ENCODE measurements at places on chromosomes 1 and 21.

DNA sequence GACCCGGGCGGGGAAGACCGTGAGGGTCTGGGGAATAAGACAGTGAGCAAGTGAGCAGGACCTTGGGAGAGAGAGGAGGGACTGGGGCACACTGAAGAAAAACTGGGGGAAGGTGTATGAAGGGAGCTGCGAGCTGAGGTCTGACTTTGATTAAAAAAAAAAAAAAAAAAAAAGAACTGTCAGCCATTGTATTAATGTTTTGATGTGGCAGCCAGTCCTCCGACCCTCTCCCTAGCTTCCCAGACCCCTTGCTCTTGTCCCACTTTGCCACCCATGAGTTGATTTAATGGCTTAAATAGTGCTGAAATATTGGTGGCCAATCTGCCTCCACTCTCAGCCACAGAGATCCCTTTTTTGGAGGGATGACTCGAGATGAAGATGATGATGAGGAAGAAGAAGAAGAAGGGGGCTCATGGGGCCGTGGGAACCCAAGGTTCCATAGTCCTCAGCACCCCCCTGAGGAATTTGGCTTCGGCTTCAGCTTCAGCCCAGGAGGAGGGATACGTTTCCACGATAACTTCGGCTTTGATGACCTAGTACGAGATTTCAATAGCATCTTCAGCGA lies 652 bp downstream of the HAX1 start:
- DNase-seq: no peak

DNA sequence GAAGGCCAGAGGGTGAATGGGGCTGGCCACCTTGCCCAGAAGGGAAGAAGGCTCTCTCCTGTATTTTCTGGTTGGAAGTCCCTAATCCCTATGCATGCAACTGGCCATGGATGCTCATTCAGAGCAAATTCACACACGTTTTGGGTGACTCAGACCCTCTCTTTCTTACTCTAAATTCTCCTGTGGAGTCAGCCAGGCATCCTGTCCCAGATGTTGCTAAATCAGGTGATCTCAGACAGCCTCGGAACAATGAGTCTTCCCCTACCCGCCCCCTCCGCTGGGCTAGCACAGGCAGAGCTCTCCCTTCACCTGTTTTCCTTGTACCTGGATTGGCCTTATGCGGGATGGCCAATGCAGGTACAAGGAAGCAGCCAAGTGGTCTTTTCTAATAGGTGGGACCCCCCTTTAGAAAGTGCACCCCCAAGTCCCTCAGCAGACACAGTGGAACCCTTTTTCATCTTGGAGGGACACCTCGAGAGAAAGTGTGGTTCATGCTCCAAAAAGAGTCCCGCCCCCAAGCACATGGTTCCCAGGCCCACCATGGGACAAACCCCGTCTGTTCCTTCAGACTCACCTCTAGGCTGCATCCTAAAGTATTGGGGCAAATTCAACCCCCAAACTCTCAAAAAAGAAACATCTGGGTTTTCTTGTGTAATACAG lies 8.6 kb downstream of the S100A6 start:
- DNase-seq: no peak

DNA sequence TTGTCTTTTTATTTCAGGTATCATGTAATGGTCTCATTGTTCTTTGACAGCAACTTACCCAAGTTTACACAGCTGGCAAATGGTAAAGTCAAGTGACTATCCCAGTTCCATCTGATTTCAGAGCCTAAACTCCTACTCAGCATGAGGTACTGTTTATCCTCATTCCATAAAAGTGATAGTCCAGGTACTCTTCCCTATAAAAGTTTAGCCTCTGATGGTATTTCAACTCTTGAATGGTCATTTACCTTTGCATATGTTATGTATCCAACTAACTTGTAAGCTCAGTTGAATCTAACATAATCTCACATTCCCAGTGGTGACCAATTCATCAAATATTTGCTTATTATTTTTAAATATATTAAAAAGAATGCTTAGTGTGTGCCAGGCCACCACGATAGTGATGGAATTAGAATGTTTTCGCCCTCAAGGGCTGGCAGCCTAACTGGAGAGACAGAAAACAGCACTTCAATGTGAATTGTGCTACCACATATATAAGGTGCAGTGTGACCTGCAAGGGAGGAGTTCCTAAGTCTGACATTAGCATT lies 307.1 kb downstream of the CTH start:
- no peak for DNase-seq

DNA sequence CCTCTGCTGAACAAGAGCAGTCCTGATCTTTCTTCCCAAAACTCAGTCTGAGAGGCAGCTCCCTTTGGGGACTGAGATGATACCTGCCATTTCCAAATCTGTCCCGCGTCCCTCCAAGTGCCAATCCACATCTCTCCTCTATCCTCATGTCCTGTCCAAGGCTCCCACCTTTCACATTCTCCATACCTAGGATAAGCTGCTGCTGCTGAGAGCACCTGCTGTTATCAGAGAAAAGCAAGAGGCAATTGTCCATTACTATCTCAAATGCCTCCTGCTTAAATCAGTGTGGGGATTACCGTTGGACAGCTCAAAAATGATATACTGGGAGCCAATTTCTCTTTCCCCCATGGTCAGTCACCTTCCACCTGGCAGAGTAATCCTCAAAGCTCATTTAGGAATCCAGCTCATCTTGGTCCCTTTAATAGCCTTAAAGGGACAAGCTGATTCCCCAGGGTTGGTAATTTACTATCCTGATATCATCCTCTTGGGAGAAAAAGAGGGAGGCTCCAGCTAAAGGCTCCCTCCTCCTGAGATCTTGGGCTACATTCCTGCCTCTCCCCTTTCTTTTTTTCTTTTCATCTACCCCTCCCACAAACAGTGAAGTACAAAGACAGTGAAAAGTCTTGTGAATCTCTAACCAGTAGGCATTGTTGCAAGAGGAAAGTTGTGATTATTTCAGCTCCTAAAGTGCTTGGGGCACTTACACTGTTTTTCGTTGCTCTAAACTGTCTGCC lies 278.1 kb upstream of the CAMK1G start:
- no peak for DNase-seq

- no peak for DNase-seq
Measured at GRCh38 chr1:116139592-116140134, 28.5 kb downstream of the MAB21L3 start.

GRCh38 chr1:46285730-46286477 lies 17.5 kb downstream of the LRRC41 start:
- DNase-seq: no peak

DNA sequence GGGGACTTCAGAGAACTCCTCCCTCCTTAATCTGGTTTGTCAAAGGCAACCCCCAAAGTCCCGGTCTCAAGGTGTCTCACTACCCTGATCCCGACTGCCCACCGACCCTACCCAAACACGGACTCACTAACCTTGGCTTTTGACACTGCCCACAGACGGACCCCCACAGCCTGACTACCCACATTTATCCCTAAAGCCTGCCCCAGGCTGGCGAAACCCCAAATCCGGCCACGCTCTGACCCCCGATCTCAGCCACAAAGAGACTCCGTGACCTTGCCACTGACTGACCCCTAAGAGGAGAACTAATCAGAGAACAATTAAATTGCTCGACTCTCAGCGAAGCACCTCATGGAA lies 5.2 kb downstream of the ID3 start:
- DNase-seq: no peak

DNA sequence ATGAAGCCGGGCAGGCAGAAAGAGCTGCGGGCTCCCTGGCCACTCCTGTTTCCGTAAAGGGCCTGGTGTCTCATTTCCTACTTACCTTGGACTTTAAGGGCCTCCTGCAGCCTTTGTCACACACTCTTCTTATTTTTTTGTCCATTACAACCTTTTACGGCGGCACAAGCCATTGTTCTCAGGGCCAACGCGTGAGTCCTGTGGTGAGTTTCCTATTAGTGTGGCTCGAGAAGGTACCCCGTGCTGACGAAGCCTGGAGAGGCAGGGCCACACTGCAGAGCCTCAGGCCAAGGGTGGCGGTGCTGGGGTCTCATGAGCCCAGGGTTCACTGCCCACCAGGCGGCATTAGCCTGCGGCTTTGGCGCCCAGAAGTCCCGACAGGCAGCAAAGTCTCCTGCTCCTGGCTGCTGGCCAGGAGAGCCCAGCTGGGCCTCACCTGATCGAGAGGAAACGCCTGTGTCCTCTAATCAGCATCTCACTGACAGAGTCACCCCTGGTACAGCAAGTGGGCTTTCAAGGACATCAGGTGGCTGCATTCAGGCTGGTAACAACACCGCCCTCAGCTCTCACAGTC lies 62.0 kb downstream of the SIK1 start:
- no peak for DNase-seq

GRCh38 chr1:165842671-165843129 lies 15.3 kb downstream of the UCK2 start:
- DNase-seq: no peak

GRCh38 chr1:46030876-46031660 lies 101.4 kb downstream of the PIK3R3 start:
- DNase-seq: no peak

GRCh38 chr1:66220477-66220876 lies 313.5 kb upstream of the SGIP1 start:
- no peak for DNase-seq

DNA sequence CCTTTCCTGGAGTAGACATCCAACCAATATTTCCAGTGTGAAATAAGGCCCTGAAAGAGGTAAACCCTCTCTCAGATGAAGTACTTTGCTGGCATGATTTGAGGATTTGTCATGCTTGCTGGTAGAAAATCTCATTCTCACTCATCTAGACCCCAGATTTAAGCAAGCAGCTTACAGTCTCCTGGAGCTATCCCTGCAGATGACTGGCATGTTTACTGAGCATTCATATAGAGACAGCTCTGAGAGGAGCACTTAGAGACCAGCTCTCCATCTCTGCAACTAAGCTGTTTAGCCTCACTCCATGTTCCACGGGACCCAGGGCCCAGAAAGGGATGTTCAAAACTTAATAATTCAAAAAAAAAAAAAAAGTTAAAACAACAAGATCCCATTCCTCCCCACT lies 34.2 kb downstream of the GPR161 start:
- DNase-seq: no peak

GRCh38 chr1:162976628-162977027 lies 92.5 kb upstream of the RGS4 start:
- no peak for DNase-seq

DNA sequence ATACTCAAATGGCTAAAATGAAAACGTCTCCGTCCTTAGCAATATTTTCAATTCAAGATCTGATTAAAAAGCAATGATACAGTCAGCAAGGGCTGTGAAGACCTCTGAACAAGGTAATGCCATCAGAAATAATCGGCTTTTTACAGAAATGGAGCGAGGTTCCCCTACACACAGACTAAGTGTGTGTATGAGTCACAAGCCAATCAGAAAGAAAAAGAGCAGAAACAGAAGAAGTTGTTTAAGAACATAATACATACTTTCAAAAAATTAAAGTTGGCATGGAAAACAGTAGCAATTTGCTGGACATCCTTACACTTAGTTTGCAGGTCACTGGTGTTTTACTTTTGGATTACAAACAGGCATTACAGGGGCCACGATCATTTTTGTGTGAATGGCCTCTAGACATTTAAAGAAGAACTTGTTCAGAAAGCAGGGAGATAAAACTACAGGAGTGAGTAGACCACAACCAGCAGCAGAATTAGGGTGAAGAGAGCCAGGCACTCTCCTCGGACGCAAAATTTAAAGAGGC lies 350.0 kb upstream of the RUNX1 start:
- no peak for DNase-seq

- DNase-seq: no peak
Measured at GRCh38 chr1:221022331-221022730, 143.1 kb downstream of the HLX start.

- no peak for DNase-seq
Measured at GRCh38 chr1:162950187-162950586, 89.2 kb upstream of the CCDC190 start.

GRCh38 chr1:2635361-2636010 lies 2.7 kb upstream of the MMEL1 start:
- no peak for DNase-seq

- DNase-seq: no peak
Measured at GRCh38 chr21:45079351-45079750, 5.0 kb downstream of the ADARB1 start.

DNA sequence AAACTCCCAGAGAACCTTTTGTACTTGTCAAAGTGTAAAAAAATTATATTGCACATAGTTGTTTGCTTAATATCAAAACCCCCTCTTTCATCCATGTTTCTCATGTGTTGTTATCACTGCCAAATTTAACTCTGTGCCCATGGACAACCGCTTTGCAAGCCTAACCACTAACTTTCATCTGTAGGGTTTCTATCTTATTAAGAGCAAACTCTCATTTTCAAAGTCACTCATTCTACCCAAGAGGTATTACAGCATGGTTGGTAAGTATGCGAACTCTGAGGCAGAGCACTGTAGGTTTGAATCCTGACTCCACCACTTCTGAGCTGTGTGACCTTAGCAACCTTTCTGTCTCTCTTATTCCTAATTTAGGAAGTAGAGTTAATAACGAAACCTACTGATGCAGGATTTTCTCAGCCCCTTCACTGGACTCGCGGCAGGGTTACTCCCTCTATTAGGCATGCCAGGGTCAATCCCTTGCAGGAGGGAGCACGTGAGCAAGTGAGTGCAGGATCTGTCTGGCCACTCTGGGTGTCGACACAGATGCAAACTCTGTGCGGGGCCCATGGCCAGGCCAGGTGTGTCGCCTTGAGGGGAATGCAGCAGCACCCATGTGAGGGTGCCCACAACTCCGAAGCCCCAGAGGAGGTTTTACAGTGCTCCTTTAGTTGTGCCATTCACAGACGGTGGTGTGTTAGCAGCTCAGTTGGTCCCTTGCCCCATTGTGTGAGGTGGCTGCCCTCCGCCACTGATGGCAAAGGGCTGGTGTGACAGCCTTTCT lies 361.5 kb upstream of the ADGRL2 start:
- DNase-seq: no peak

DNA sequence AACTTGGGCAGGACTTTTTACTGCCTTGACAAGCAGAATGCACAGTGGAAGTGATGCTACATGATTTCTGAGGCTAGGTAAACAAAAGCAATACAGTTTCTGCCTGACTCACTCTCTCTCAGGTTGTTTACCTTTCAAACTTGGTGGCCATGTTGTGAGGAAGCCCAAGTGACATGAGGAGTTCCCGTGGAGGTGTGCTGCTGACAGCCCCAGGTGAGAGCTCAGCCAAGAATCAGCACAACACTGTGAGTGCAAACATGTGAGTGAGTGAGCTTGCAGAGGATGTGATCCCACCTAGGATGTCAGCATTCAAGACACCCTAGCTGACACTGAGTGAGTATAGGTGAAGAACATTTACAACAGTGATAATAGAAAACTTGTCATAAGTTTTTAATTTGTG lies 71.1 kb upstream of the IFNAR2 start:
- no peak for DNase-seq

DNA sequence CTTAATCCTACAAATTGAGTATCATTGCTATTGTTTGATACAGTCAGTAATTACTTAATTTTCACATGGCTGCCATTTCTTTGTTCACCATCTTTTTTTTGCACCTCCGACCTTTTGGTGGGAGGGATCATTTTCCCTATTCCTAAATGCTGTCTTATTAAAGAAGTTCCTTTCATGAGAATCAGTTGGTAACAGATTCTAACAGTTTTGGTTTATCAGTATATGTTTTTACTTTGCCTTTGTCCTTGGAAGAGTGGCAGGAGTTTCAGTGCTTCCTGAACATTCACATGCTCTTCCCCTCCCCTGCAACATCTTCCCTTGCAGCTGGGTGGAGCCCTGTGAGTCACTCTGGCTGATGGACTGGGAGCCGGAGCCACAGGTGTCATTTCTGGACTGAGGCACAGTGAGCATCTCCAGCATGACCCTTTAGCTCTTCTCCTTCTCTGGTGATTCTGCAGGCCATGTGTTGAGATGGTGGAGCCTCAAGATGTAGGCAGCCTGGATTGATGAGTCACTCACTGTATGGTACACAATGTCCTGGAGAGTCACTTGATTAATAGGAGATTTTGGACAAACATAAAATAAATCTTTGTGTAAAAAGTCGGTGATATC lies 217.7 kb downstream of the URB2 start:
- no peak for DNase-seq

Data from putamen (tissue), 1 donor.